T-helper 17 cell (primary cell): ENCODE measurements at places on chromosomes 5 and 9.

GRCh38 chr9:21730899-21731298, 71.5 kb upstream of the MTAP start:
- DNase-seq, result no peak

GRCh38 chr9:36543916-36544315, 28.8 kb upstream of the MELK start:
- no peak for DNase-seq

- DNase-seq, result no peak
Measured at GRCh38 chr5:23740029-23740428, 232.6 kb downstream of the PRDM9 start.

GRCh38 chr5:171750311-171750788, 35.3 kb upstream of the SMIM23 start:
- DNase-seq, result no peak

- no peak for DNase-seq
Measured at GRCh38 chr9:34995670-34996060, 6.1 kb downstream of the DNAJB5 start.

DNA sequence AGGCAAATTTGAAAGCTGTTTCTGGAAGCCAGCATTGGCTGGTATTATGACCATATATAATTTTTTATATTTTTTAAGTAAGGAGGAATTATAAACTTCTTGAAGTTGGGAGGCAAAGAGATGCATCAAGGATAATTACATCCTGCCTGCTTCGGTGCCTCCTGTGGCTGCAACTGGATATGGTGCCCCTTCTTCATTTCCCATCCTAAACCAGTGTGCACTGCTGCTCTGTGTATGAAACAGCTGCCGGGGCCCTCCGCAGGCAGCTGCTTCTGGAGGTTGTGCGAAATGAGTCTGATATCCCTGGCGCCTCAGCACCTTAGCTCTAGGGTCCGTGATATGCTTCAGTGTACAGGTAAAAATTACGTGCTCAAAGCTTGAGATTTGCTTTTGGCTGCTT, 304.2 kb downstream of the ENC1 start:
- DNase-seq, result no peak

- no peak for DNase-seq
Measured at GRCh38 chr5:79666758-79667157, 22.9 kb upstream of the CMYA5 start.

- no peak for DNase-seq
Measured at GRCh38 chr5:98031926-98032325, 741.5 kb upstream of the RGMB start.

DNA sequence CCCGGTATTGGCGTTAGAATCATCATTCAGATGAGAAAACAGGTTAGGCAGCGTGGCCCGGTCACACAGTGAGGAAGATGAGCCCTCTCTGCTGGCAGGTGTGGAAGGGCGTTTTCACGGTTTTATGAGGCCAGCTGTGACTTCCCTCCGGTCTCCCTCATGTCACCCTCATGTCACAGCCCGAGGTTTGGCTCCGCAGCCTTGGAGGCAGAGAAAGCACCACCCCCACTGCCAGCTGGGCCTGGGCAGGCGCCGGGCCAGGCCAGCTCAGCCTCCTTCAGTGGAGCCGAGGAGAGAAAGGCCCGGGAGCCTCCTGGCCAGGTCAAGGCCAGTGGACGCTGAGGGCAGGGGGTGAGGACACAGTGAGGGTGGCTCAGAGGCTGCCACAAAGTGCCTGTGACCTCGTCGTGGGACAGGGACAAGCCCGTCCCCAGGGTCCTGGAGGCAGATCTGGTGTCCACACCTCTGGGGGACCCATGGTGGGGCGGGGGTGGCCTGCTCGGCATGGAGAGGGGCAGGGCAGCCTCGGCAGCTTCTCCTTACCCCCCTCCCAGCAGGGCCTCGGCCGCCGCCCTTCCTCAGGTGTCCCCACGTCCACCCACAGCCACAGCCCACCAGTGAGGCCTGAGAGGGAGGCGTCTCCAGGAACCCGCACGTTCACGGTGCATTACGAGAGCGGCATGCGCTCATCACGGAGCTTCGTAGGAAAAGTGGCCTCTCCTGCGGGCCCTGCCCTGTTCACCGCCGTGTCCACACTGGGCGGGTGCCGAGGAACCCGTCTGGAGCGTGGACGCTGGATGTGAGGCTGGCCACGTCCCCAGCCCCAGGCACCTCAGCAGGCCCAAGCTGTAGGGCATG, 32.2 kb downstream of the EXD3 start:
- no peak for DNase-seq

DNA sequence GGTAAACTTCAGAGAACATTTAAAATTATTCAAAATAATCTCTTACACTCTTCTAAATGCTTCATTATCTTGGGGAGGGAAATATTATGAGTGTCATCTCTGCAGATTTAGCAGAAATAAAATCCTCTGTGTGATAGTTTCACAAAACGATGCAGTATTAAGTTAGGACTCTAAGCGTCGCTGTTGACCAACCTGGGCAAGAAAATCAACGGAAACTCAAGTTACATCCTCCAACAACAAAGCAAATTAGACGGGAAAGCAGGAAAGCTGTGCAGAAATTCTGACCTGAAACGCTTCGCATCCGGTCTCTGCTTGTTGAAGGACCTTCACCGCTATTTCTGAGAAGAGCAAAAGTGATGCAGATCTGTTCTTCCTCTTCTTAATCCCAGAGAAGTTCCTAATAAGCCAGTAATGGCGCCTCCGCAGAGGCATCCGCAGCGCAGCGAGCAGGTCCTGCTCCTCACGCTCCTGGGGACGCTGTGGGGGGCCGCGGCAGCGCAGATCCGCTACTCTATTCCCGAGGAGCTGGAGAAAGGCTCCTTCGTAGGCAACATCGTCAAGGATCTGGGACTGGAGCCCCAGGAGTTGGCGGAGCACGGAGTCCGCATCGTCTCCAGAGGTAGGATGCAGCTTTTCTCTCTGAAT, at the start of gene PCDHGA6:
Gene PCDHGA6 (plus strand): TSS at position 219 of the 645 bp plus-strand sequence. CDS start 193 bp downstream, at position 412.
- DNase-seq, result no peak

- DNase-seq, result no peak
Measured at GRCh38 chr9:20065046-20065445, 276.2 kb upstream of the SLC24A2 start.

- DNase-seq, result no peak
Measured at GRCh38 chr9:83355024-83355444, 183.2 kb downstream of the FRMD3 start.

DNA sequence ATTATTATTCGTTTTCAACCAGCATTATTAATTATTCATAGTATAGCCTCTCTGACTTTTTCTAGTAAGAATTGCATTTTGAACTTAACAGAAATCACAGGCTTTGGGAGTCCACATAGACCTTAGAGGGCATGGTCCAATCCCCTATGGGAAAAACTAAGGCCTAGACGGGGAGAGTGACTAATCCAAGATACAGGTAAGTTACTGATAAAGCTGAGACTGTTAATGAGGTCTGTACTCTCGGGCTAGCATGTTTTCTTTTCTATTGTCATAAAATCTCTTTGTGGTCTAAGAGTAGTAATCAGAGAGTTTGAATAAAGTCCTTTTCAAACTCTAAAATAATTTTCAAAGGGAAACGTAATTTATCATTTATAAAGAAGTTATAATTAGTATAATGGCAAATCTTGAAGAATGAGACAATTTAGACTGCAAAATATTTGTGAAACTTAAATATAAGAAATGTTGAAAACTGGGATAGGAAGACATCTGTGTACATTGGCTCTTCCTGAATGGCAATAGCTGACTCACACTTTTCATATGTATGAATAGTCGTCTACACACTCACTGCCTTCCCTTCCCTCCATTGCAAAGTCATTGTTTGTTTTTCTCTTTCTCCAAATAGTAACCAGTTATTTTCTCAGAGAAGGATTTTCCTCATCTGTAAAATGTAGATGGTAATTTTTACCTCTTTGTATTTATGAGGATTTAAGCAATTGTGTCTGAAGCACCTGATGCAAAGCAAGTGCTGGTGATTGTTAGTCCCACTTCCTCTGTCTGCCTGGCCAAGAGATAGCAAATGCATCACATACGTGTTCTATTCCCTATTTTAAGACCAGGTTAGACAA, 207.9 kb upstream of the CD180 start:
- no peak for DNase-seq

DNA sequence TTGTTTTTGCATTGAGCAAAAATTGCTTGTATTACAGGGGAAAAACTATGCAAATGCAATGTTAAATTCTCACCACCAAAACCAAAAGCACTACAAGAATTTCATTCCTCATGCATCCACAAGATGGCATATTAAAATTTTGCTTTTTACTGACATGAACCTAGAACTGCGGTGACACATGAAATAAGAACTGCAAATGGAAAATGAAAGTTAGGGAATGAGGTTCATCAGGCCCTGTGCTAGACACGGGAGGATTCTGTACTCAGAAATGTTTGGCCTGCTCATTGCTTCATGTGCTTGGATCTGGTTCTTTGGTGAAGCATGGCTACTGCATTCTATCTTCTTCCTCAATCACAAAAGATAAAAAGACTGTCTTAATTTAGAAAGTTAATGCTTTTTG, 9.1 kb upstream of the RFK start:
- no peak for DNase-seq

DNA sequence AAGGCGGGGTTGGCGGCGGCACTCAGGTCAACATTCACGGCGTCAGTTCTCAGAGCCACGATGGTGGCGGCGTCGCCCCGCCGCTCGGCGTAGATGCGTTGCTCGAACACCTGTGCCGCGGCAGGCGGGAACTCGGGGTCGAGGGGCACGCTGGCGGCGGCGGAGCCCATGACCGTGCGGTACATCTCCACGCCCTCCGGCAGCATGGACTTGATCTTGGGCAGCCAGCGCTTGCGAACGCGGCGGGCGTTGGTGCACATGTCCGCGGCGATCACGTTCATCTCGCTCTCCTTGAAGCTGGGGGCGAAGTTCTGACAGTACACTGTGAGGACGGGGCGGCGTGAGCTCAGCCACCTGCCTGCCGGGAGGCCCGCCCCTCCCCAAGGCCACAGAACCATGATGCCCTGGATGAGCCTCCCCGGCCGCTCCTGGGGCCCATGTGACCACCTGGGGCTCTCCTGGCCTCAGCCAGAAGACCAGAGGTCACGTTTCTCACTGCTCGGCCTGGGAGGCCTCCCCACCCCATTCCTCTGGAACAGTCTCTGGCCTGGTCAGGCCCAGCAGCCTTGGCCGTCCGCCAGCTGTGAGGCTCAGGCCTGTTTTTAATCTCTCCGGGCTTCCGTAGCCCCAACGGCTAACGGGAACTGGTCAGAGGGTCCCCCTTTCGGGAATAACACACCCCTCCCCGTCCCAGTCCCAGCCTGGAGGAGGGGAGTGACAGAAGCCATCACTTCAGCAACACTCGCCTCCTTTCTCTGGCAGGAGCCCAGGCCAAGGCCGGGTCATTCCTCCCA, 50.7 kb upstream of the UBAC1 start:
- DNase-seq, result peak; percentile 3

DNA sequence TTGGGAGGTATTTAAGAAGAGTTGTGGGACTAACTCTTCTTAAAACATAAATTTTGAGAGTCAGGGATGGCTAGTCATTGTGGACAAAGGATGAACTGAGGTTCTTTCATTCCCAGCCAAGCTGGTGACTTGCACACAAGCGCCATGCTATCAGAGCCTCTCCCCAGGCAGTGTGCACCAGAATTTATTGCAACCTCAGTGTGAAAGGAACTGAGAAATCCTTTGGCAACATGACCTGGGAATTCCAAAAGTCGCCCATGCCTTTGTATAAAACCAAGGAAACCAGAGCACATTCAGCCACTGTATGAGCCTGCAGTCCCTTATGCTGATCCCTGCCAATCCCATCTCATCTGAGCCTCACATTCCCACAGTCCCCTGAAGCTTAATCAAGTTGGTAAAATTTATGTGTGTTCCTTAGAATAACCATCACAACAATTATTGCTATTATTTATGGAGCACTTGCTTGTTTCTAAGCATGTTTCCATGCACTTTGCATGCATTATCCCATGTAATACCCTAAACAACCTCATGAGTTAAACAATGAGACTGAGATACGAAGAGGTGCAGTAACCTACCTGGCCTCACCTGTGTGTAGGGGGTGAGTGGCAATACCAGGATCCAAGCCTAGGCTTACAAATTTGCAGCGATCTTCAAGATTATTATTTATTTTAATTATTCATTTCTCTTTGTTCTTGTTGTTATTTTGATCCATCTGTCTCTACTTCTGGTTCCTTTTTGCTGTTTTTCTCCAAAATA, 116.4 kb downstream of the NTRK2 start:
- DNase-seq, result no peak

- DNase-seq, result no peak
Measured at GRCh38 chr9:70091572-70091971, 47.9 kb downstream of the MAMDC2 start.

GRCh38 chr5:13941468-13941867, 3.0 kb downstream of the DNAH5 start:
- DNase-seq, result no peak

GRCh38 chr9:89601306-89601705, 3.5 kb upstream of the GADD45G start:
- DNase-seq, result no peak
